Retina (tissue), 1 donor: ENCODE measurements at places on chromosomes 2 and 18.

DNA sequence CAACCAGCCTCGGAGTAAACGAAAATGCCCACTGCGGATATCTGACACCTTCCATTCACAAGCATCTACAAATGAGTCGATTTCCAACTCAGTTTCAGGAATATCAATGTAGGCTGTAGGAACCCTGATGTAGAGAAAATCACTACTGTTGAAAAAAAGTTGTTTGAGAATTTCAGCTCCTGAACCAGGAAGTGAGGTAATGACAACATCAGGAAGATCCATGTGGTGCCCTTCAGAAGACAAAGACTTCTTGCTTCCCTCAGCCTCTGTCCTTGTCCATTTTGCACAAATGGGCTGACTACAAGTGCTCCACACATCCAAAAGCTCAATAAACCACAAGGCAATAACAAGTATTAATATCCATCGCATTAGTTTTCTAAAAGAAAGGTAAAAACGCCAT, 4.7 kb downstream of the DSEL start:
- no peak for DNase-seq

GRCh38 chr2:173374634-173375033, 20.0 kb downstream of the CDCA7 start:
- no peak for DNase-seq

GRCh38 chr18:6781142-6781714, 51.7 kb downstream of the ARHGAP28 start:
- peak; percentile 73 for DNase-seq

DNA sequence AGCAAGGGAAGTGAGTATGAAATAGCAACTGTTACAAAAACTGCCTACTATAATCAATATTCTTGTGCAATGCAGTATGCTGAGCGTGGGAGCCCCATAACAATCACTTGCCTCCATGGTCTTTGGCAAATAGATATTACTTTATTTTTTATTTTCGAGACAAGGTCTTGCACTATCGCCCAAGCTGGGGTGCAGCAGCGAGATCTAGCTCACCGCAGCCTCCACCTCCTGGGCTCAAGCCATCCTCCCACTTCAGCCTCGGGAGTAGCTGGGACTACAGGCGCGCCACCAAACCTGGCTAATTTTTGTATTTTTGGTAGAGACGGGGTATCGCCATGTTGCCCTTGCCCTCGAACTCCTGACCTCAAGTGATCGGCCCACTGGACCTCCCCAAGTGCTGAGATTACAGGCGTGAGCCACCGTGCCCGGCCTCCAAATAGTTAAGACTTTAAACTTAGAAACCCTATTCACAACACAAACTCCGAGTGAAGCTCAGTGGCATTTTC, 1.2 kb upstream of the CCNT2 start:
- no peak for DNase-seq

DNA sequence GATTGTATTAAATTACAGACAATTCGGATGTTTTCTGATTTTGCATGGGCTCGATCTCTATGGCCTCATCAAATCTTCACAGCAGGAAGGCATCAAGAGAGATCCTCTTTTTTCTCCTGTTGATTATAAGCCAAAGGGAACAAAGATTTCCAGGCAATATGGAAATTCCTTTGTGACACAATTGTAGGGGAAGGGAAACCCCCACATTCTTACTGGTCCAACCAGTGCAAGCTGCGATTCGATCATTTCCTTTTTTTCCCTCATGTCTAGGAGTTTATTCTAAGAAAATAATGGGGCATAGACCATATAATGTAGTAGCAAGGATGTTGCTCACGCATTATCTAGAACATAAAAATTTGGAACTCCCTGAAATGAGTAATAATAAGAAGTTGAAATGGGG, 87.7 kb downstream of the LYPD6 start:
- DNase-seq, result no peak

DNA sequence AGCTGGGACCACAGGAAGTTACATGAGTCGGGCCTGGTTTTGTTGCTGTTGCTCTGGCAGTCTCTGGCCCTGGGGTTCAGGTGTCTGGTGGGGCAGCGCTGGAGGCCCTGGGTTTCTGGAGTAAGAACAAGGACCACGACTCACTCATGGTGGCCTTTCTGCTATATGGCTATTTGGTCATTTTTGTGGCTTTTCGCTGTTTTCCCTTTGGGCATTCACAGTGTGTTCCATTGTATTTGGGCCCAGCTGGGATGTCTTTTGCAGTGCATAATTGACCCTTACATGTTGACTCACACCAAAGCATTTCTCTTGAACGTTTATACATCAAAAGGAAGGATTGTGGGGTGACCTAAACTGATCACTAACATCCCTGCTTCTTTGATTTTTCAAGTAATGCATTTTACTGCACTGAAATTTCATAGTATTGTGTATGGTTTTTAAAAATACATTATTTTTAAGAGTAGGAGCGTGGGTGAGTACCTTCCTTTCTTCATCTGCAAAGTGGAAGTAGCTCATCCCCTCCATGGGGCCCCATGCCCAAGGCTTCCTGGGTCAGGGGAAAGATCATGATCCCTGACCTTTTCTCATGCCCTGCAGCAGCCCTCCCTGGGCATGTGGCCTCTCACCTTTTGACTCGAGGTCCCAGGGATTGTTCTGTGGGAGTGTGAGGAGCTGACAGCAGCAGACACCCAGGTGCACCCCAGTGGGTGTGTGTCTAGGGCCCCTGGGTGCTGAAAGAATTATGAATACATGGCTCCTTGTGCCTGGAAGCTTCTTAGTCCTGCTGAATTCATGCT, 225.5 kb downstream of the AGAP1 start:
- no peak for DNase-seq

- no peak for DNase-seq
These were observed 48.7 kb upstream of the AGAP1 start for GRCh38 chr2:235445116-235445515.

- DNase-seq, result no peak
These were observed 117.2 kb downstream of the TCF4 start for GRCh38 chr18:55470826-55471225.

GRCh38 chr18:48452861-48453323, 43.7 kb upstream of the ZBTB7C start:
- DNase-seq, result peak; percentile 58

GRCh38 chr2:120914839-120915521, 179.3 kb downstream of the GLI2 start:
- DNase-seq, result no peak

DNA sequence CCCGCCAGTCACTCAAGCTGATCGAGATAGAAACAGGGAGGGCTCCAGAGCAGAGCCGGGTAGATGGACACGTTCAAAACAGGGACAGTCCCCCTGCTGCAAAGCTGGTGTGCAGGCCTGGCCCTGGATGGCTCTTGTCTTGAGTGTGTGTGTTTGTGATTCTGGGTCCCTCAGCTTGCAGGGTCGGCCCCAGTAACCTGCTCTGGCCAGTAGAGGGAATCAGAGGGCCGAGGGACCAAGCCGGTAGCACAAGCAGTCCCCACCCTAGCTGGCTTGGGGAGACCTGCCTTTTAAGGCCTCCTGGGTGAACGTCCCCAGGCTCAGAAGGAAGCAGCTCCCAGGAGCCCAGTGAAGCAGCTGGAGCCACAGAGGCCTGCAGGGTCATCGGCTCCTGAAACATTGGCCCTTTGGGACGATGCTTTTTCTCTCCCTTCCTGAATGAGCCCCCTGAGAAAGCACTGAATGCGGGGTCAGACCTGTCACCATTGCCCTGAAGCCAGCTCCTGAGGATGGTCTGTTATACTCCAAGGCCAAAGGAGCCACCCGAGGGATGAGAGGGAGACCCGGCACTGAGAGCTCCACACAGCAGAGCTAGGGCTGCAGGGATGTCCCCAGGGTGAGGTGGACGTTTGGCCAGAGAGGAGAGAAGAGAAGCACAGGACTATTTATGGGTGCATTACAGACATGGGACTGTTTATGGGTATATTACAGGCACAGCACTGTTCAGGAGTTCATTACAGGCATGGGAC, 15.4 kb upstream of the MLPH start:
- DNase-seq, result peak; percentile 34

DNA sequence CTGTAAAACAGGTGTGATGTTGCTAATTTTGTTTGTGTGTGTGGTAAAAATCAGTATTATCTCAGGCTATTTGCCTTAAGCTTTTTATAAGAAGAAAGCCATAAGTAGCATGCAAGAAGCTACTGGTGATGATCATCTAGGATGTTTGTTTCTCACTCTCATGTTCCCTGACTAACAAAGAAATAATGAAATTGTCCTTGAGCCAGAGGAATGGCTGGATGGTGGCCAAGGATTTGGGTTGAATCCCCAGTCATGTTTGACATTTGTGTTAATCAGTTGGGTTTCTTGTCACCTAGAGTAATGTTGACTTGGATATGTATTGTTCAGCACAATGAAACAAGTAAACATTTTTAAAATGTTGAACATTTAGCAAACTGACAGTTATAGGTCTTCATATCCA, 496.8 kb upstream of the ZEB2 start:
- DNase-seq, result no peak

GRCh38 chr2:147420517-147420916, 424.3 kb upstream of the ACVR2A start:
- no peak for DNase-seq

GRCh38 chr2:37267685-37268084, 36.2 kb downstream of the NDUFAF7 start:
- DNase-seq, result no peak

- DNase-seq, result no peak
These were observed 77.8 kb downstream of the NCAPH start for GRCh38 chr2:96413323-96413722.
